RWPE1 (cell line): ENCODE measurements at places on chromosomes 16 and 17.

DNA sequence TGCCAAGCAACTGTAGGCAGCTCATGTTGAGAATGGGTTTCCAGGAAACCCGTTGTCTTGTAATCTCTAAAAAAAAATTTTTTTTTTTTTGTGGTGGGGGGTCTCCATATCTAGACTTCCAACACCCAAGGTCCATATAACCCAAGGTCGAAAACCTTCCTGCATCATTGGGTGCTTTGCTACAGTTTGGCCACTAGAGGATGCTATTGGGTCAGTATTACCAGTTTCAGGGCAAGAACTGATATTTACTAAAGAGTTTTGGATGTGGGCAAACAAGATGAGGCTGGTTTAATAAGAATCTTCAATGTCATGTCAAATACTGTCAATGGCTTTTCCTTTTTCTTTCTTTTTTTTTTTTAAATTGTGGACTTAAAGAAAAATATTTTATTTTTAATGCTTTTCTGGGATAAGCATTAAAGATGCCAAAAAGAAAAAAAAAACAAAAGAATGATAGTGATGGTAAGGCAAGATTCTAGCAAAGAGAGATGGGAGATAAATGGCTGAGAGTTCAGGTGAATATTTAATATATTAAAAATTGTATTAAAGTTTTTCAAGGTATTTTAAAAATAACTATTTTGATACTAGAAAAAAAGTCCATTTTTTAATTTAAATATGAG, 62.2 kb downstream of the DHRS7C start:
- DNase-seq: peak; percentile 73

GRCh38 chr16:78695391-78695790, 595.9 kb downstream of the WWOX start:
- DNase-seq: no peak

- no peak for DNase-seq
Observed at GRCh38 chr16:165539-166374, at the start of gene HBM. Gene HBM, plus strand, starts transcription at chr16:165978. Its CDS starts 20 bp downstream, at chr16:165998.

DNA sequence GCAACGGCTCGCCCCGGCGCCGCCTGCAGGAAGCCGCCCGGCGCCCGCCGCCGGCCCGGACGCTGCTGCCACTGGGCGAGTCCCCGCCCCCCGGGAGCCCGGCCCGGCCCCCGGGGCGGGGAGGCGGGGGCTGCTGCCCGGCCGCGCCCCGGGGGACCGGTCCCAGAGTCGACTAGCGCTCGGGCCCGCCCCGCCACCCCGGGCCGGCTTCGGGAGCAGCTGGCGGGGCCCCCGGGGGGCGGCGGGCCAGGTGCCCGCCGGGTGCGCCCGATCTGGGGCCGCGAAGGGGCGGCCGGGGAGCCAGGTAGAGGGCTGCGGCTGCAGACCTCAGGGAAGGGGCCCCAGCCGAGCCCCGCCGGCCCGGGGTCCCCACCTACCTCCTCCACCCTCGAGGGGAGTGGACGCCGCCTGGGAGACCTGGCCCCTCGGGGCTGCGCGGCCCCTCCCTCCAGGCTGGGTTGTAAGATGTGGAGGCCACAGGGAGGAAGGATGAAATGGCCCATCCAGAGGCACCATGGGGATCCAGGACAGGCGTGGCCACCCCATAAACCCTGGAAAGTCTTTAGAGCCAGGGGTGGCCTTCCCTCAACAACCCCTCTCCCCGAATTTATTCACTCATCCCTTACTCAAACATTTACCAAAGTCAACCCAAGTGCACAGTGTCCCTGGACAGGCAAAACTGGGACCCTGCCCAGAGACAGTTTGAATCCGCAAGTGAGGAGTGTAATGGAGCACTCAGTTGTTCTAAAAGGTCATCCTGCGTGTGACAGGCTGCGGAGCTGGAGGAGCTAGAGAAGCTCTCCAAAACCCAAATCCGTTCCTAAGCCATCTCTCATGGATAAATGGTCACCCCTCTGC, at the start of gene CDYL2:
Gene CDYL2, minus strand, starts transcription at position 73 of the 858 bp plus-strand sequence. CDS start 425 bp downstream, outside the sequence.
- peak; percentile 20 for DNase-seq

DNA sequence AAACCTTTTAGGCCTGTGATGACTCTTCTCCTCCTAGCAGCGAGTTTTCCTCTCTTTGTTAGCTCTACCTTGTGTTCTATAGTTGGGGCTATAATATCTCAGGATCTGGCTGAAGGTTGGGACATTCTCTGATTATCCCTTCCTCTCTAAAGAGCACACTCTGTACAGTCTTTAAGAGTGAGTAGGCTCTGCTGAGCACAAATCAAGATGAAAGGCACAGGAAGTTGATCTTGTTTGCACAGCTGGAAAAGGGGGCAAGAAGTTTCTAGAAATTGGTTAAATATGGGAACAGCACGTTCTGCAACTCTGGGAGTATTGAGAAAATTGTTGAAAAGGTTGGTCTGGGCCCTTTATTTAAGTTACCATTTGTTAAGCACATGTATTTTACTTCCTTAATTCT, 240.9 kb downstream of the CDH11 start:
- DNase-seq: no peak

DNA sequence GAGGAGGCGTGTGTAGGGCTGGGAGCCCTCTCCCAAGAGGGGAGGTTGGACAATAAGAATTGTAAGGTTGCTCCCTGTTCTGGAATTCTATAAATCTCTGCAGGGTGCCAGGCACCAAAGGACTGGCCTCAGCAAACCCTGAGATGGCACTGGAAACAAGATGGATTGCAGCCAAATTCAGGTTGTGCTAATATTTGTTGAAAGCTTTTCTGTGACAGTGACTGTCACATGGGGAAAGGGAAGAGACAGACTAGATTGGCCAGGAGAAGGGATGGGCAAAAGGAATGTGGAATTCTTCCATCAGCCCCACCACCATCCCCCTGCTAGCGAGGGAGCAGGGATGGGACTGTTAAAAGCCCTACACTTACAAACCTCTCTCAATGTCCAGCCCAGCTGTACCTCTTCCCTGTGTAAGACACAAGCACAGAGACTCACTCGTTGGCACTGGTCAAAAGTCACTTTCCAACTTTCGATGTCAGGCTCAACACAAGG, 62.4 kb downstream of the SOX9 start:
- no peak for DNase-seq
